ENCODE measurements at places on chromosomes 6 and 20.

- peak; percentile 41 for DNase-seq
Measured at GRCh38 chr6:50815436-50816114, 3.1 kb upstream of the TFAP2B start.

DNA sequence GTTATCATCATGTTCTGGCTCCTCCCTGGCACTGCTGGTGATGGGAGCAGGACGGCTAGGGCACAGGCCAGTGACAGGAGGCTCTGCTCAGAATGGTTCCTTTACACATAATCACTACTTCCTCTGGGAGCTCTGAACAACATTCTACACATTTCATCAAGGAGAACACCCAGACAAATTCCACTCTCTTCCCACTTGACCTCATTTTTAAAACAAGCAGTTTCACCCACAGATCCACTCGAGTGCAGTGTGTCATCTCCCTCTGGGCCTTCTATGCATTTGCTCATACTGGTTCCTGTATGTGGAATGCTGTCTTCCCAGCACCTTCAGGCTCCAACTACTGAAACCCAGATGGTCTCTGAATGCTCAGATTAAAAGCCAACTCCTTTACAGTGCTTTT, 84.8 kb downstream of the ELOVL5 start:
- DNase-seq = peak; percentile 77

GRCh38 chr6:79600812-79601609, 30.1 kb upstream of the SH3BGRL2 start:
- DNase-seq = no peak

DNA sequence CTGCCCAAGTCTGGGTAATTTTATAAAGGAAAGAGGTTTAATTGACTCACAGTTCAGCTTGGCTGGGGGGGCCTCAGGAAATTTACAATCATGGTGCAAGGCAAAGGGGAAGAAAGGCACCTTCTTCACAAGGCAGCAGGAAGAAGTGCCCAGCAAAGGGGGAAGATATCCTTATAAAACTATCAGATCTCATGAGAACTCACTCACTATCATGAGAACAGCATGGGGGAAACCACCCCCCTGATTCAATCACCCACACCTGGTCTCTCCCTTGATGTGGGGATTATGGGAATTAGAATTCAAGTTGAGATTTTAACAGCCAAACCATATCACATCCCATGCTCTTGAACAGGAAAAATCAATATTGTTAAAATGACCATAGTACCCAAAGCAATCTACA, 215.2 kb upstream of the TAB2 start:
- no peak for DNase-seq

- no peak for DNase-seq
Measured at GRCh38 chr6:14696367-14696766, 549.5 kb upstream of the JARID2 start.

DNA sequence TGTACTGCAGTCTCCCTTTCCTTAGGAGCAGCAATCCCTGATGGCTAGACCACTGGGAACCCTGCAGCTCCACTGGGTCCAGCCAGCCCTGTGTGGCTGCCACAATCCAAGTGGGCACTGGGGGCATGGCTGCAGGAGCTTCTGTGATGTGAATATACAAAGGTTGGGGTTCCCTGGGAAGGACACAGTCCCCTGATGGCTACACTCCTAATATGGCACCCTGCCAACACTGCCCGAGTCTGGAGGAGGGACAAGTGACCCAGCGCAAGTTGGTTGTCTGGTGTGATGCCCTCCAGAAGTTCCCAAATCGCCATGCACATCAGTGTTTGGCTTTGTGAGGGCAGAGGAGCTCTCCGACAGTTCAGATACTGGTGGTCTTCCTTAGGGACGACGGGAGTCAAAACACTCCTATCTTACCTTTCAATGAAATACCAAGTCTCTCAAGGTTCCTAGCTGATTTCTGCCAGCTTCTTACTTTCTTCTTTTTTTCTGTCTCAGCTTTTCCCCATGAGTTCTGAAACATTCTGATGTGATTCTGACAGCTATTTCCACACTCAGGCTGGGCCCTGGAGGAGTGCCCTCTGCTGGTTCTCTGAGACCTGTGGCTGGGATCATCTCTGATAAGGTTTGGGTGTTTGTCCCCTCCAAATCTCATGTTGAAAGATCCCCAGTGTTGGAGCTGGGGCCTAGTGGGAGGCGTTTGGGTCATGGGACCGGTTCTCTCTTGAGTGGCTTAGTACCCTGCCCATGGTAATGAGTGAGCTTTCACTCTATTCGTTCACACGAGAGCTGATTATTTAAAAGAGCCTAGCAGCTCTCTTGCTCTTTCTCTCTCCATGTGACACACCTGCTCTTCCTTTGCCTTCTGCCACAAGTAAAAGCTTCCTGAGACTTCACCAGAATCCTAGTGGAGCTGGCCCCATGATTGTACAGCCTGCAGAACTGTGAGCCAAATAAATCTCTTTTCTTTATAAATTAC, 15.5 kb upstream of the ZFP57 start:
- peak; percentile 37 for DNase-seq

- DNase-seq = no peak
Measured at GRCh38 chr6:155084431-155085123, 89.5 kb downstream of the TIAM2 start.

GRCh38 chr6:11972806-11973205, 39.3 kb upstream of the HIVEP1 start:
- peak; percentile 18 for DNase-seq

GRCh38 chr6:81023007-81023582, 729.4 kb downstream of the TENT5A start:
- no peak for DNase-seq

- DNase-seq = peak; percentile 65
Measured at GRCh38 chr20:41029150-41029901, 704 bp downstream of the TOP1 start.

Data from GM03348 (cell line).